ENCODE measurements at places on chromosomes 7 and 10.

GRCh38 chr7:94396596-94396995, 1.9 kb downstream of the COL1A2 start:
- no peak for DNase-seq

DNA sequence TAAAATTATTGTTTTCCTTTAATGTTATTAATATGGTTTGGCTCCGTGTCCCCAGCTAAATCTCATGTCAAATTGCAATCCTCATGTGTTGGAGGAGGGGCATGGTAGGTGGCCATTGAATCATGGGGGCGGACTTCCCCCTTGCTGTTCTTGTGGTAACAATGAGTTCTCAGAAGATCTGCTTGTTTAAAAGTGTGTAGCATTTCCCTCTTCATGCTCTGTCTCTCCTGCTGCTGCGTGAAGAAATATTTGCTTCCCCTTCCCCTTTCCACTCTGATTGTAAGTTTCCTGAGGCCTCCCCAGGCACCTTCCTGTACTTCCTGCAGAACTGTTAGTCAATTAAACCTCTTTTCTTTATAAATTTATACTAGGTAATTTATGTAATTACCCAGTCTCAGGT, 27.5 kb downstream of the VIM start:
- DNase-seq = no peak

DNA sequence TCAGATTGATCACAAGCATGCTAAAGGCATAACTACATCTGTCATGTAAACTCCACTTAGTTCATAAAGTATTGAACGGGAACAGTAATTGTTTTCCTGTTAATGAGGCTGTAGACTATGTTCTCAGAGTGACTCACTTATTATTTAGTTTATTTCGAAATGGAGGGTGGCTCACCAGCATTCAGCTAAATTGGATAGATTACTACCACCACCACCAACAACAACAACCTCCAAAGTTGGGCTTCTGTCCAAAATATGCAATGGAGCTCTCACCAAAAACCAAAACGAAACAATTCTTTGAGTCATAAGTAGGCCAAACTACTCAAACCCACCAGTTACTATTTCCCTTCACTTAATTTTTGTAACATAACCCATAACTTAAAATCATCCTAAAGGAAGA, 127.9 kb upstream of the NRBF2 start:
- DNase-seq = no peak

DNA sequence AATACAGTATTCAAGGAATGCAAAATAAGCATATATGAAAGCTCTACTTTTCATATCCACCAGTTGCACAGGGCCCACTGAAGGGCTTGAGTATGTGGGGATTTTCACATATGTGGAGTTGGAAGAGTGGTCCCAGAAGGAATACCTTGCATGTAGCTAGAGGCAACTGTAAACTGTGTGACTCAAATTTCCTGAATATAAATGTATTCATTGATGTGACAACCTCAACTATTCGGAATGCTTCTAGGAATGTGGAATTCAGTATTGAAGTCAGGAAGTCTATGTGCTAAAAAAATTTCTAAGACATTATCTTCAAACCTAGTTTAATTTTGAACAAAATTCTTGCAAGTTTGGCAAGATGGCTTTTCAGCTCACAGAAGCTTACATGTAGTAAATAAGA, 695.5 kb upstream of the SEMA3D start:
- DNase-seq = no peak

DNA sequence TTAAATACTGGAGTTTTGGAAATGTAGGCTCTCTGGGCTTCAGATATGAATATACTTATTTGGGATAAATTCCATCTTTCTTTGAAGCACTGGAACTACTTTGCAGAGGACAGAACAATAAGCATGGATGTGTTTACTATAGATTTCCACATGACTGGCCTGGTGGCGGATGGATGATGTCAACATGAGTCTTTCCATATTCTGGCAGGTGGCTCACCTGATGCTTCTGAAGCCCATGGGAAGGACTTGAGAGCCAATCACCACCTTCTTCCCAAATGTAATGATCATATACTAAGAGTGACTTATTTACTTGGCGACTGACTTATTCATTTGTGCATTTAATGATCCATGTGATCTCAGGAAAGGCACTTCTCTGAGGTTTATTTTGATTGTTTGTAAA, 110.5 kb downstream of the FANK1 start:
- DNase-seq = no peak

DNA sequence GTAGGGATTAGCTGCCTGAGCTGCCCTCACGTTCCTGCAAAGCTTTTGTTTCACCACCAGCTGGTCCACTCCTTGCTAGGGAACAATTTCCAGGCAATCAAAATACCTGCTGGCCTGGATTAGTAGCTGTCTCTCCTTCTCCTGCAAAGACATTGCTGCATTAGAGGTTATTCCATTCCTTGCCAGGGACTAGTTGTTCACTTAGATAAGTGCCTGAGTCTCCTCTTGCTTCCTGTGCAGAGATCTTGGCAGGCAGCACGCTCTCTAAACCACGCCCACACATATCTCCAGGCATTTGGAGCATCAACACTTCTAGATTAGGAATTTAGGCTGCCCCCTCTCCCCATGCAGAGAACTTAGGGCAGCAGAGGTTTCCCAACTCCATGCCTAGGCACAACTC, 150.4 kb upstream of the SMIM30 start:
- DNase-seq = no peak

DNA sequence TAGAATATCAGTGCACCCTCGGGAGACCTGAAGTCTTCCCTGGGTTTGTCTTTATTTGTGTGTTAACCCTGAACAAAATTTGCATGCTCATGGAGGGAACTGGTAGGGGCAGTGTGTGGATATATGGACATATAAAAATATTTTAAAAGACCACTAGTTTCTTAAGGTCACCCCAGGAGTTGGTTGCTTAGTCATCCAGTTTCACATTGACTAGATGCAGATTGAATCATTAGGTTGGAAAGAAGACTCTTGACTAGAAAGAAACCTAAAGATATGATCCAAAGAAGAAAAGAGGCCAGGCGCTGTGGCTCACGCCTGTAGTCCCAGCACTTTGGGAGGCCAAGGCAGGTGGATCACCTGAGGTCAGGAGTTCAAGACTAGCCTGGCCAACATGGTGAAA, 137.1 kb downstream of the KAT6B start:
- no peak for DNase-seq

DNA sequence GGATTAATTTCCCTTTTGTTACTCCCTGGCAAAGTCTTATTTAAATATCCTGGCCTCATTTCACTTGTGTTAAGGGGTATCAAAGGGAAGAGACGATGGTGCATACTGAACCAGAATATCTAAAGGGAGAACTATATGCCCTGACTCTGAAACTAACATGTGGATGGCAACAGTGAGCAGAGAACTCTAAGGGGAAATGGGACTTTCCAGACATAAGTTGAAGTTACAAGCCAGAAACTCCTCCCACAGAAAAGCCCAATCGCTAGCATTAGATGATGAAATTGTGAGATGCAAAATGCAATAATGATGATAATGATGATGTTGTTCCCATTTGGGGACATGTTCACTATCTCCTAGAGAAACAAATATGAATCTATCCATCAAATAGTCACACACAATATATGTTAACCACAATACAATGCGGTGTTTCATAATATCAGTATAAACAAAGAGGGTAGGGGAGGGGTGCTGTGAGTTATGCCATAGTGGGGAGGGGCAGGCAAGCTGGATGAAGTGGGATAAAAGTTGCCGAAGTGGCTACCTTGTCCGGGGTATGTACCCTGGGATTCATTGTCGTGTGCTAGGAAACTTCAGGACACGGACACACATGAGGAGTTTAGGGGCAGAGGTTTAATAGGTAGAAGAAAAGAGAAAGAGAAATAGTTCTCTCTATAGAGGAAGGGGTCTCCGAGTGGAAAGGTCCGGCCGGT, 37.1 kb downstream of the TMEM229A start:
- DNase-seq = no peak

- no peak for DNase-seq
These were observed 5.0 kb upstream of the NFE2L3 start for GRCh38 chr7:26147030-26147429.

GRCh38 chr7:34417781-34418180, 240.2 kb upstream of the NPSR1 start:
- DNase-seq = no peak

DNA sequence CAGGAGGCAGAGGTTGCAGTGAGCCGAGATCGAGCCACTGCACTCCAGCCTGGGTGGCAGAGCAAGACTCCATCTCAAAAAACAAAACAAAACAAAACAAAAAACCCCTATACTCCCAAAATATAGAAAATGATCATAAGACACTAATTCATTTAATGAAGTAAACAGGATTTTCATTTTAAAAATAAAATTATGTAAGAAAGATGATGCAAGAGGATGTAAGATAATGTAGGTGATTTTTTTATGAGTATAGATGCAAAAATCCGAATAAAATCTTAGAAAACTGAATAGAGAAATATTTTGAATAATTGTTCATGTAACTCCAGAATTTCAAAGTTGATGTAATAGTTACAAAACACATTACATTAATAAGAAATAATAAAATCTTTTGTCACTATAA, 3.6 kb upstream of the AS3MT start:
- DNase-seq = no peak

DNA sequence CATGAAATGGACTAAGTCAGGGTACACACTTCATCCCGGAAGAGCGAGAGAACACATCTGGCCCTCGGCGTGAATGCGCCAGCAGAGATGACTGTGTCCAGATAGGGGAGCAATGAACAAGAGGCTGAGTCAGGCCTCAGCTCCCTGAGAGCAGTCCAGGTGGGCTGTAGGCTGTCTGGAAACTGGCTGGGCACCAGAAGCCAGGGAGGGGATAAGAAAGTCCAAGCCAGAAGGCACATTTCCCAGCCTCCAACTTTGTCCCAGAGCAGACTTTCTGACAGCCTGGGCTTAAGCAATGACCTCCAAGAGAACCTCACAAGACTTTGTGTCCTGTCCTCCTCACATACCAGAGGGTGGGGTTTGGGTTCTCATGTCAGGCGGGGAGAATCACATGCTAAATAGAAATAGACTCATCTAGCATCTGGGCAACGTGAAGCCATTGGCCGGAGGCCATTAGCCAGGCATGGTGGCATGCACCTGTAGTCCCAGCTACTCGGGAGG, 157.2 kb downstream of the ARHGAP12 start:
- no peak for DNase-seq

DNA sequence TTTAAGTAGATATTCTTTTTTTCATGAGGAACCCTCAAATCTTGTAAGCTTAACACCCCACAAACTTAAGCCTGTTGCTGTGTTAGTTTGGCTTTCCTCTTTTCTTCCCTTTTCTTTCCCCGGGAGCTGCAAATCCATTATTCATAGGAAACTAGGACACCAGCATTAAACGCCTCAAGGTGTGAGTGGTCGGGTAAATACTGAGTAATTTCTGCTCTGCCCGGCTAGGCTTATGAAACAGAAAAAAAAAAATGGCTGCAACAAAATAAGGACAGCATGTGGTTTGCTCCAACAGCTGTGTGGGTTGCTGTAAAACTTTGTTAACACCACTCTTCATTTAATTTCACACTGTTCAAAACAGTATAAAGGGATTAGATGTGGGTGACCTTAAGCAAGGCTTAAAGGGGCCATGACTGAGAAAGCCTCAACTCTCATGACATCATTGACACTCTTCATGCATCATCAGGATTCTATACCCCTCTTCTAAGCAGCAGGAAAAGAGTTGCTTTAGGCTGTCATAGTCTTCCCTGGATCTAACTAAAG, 104.1 kb downstream of the AOAH start:
- DNase-seq = no peak

DNA sequence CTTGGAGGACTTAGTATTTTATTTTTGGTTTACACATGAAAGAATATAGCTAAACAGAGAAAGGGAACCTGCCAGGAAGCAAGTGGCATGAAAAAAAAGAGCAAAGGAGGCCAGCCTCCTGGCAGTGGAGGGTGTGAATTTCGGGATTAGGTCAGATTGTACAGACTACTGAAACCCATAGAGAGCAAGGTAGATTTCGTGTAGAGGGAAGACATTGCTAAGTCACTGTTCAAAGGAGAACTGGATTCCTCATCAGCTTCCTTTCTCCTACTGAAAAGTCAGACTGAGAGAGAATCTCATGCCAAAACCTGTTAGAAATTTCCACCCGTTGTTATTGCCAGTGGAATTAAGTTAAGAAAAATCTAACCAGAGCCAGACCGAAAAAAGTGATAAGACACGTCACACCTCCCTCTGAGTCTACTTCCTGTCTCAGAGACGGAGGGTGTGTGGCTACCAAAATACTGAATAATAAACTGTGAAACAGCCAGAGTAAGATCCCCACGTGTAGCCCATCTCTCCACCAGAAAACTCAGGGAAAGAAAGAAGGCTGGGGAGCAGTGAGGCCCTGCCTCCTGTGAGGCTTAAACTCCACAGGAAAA, 118.8 kb downstream of the SKIDA1 start:
- DNase-seq = no peak

- DNase-seq = no peak
These were observed 199.5 kb downstream of the GPAM start for GRCh38 chr10:111984057-111984456.

- DNase-seq = no peak
These were observed 14.7 kb downstream of the LRRC18 start for GRCh38 chr10:48924988-48925387.

DNA sequence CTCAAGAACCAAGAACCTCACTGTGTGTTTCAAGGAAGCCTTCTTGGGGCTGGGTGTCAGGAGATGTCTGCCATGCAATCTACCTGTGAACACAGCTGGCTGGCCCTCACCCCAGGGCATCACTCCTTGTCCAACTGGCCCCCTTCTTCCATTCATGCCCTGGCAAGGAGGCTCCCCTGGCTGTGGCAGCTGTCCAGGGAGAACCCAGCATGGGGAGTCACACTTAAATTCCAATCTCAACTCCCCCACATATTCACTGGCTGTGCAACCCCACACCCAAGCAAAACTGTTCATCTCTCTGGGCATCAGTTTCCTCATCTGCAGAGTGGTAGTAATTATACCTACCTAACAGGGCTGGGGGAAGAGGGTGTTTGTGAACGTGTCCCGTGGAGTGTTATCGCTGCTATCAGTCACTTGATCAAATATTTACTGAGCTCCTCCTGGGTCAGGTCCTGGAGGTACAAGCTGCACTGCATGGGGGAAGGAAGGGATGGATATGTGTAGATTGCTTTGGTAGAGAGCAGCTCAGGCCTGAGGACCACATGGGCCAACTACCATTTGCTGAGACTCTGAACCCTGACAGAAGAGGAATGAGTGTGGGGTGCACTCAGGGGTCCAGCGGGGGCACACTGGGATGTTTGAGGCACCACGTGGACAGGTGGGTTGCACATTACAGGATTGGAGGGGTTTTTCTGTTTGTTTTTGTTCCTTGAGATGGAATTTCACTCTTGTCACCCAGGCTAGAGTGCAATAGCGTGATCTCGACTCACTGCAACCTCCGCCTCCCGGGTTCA, 2.1 kb upstream of the GPRIN2 start:
- DNase-seq = no peak

DNA sequence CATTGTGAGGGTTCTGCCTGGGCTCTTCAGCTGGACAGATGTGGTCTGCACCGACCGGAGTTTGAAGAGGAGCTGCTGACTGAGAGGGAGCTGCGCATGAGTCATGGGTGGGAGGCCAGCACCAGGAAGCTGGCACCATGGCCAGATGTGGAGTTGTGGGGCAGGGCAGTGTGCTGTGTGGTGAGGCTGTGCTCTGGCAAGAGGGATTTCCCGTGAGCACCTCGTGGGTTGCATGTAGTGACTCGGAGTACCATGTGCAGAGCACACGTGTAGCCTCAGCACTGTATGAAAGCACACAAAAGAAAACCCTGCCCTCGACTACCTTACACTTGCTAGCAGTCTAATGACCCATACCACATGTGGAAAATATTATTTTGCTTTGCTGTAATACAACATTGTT, 103.4 kb downstream of the WNT2 start:
- no peak for DNase-seq

Measured in kidney glomerular epithelial cell (primary cell).